ENCODE measurements at places on chromosomes 7 and 10. TPM values are rescaled to one million over a fixed set of nuclear protein-coding genes. Genes with fewer than 3 reads are reported as not detected.

DNA sequence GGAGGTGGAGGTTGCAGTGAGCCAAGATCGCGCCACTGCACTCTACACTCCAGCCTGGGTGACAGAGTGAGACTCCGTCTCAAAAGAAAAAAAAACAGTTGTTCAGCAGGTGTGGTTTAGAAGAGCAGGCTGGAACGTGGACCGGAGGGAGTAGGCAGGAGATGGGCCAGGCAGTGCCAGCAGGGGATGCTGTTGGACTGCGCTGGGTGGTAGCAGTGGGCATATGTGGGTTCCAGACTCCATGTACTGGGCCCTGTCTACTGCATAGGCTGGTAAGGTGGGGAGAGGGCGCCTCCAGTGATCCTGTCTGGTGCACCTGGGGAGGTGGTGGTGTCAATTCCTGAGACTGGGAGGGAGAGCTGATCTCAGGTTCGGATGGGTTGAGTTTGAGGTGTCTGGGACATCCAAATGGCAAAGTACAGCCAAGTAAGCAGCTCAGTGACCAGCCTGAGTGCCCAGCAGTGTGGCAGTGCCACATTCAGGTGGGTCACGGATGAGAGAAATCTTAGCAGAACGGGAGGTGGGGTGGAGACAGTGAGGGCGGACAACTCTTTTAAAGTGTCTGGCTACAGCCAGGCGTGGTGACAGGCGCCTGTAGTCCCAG lies 25.9 kb downstream of the SFXN4 start:
- H3K27ac ChIP-seq, result no peak overlapping the region
- H3K4me3 ChIP-seq, result no peak overlapping the region
- H3K4me1 ChIP-seq, result no peaks in the 10 kb centered on the region
- peak; percentile 52 for DNase-seq
- H3K27me3 ChIP-seq, result no peaks in the 10 kb centered on the region

GRCh38 chr7:69739190-69739589 lies 140.9 kb downstream of the AUTS2 start:
- H3K27ac ChIP-seq, result no peak overlapping the region
- H3K27me3 ChIP-seq, result no peaks in the 10 kb centered on the region
- peaks cover 9% of the 10 kb centered on the region for H3K4me1 ChIP-seq

DNA sequence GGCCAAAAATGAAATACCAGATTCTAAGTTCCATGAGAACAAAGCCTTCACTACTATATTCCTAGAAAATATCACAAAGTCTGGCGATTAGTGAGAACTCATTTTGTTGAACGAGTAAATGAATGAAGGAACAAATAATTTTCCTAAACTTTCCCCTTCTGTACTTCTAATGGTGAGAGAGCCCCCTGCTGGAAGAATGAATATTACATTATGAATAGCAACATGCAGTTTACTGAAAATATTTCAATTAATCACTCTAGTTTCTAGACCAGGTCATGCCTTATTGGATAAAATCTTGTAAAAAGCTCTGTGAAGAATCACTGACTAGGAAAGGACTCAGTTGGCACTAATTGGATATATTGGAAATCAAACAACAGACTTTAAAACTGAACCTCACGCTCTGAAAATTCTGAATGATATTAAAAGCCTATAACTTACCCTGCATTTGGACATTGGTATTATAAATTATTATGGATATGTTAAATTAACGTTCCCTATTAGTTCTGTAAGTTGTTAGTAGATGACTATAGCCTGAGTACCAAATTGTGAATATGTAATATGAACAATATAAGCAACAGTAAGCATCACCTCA lies 32.4 kb upstream of the MTPN start:
- no peaks in the 10 kb centered on the region for H3K27me3 ChIP-seq
- H3K36me3 ChIP-seq, result no peaks in the 10 kb centered on the region
- no peaks in the 10 kb centered on the region for H3K4me1 ChIP-seq
- no peak overlapping the region for H3K27ac ChIP-seq
- DNase-seq, result no peak

DNA sequence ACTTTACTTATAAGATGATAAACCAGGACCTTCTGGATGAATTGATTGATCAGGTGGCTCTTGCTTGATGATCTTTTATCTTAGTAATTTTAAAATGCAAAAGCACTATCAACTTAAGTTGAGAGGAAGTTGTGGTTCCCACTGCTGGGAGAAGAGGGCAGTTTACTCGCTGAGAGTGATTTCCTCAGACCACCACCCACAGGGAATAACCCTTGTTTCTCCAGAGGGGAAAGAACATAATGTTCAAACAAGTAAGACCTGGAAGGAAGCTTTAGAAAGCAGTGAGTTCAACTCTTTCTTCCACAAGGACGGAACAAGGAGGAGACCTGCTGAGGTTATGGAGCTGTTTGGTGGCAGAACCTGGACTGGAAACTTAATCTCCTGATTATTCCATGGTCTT lies 138.7 kb downstream of the FAM204A start:
- H3K4me1 ChIP-seq, result no peaks in the 10 kb centered on the region
- H3K4me3 ChIP-seq, result no peak overlapping the region
- H3K27me3 ChIP-seq, result no peaks in the 10 kb centered on the region
- H3K27ac ChIP-seq, result no peak overlapping the region
- H3K36me3 ChIP-seq, result no peaks in the 10 kb centered on the region
- DNase-seq, result no peak

- H3K4me3 ChIP-seq, result no peak overlapping the region
- DNase-seq, result no peak
- no peak overlapping the region for H3K27ac ChIP-seq
- peaks cover 93% of the 10 kb centered on the region for H3K36me3 ChIP-seq
- H3K27me3 ChIP-seq, result no peaks in the 10 kb centered on the region
Observed at GRCh38 chr10:86450806-86451603, 70.6 kb downstream of the WAPL start.

- DNase-seq, result no peak
- no peaks in the 10 kb centered on the region for H3K4me1 ChIP-seq
- no peak overlapping the region for H3K27ac ChIP-seq
- peaks cover 5% of the 10 kb centered on the region for H3K27me3 ChIP-seq
Observed at GRCh38 chr10:23338886-23339285, 5.7 kb downstream of the C10orf67 start.

GRCh38 chr10:104735757-104736391 lies 94.8 kb downstream of the SORCS3 start:
- H3K4me1 ChIP-seq, result no peaks in the 10 kb centered on the region
- DNase-seq, result no peak
- H3K27me3 ChIP-seq, result no peaks in the 10 kb centered on the region
- no peak overlapping the region for H3K27ac ChIP-seq
- H3K36me3 ChIP-seq, result no peaks in the 10 kb centered on the region
- H3K4me3 ChIP-seq, result no peak overlapping the region

GRCh38 chr7:128104108-128104742 lies 73.0 kb upstream of the LRRC4 start:
- peaks cover 25% of the 10 kb centered on the region for H3K4me1 ChIP-seq
- peak; percentile 47 for DNase-seq
- no peak overlapping the region for H3K27ac ChIP-seq
- H3K4me3 ChIP-seq, result peak overlapping the region; percentile 46
- H3K27me3 ChIP-seq, result peaks cover 36% of the 10 kb centered on the region
- H3K36me3 ChIP-seq, result no peaks in the 10 kb centered on the region

DNA sequence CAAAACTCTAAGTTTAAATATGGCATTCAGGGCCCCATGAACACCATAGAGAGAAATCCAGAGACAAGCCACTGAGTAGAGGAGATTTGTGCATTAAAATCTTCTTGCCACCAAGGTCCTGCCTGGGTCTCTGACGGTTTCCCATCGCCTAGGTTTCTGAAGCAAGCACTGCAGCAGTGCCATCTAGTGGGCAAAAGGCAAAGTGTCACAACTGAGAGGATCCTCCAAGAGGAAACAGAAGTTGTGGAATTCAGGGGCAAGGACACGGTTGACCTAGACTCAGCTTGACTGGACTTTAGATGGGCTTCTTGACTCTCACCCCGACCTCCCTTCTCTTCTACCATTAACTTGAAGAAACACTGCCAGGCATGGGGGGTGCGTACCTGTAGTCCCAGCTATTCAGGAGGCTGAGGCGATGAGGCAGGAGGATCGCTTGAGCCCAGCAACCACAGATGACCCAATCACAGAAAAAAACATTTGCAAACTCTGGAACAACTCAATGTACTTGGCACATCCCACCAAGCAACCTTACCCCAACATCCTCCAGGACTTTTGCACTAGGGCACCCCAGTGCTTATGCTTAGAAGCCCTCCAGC lies 604.1 kb downstream of the GALNT17 start:
- no peak overlapping the region for H3K27ac ChIP-seq
- peaks cover 6% of the 10 kb centered on the region for H3K4me1 ChIP-seq
- DNase-seq, result peak; percentile 55
- peaks cover 5% of the 10 kb centered on the region for H3K27me3 ChIP-seq
- H3K4me3 ChIP-seq, result no peak overlapping the region

DNA sequence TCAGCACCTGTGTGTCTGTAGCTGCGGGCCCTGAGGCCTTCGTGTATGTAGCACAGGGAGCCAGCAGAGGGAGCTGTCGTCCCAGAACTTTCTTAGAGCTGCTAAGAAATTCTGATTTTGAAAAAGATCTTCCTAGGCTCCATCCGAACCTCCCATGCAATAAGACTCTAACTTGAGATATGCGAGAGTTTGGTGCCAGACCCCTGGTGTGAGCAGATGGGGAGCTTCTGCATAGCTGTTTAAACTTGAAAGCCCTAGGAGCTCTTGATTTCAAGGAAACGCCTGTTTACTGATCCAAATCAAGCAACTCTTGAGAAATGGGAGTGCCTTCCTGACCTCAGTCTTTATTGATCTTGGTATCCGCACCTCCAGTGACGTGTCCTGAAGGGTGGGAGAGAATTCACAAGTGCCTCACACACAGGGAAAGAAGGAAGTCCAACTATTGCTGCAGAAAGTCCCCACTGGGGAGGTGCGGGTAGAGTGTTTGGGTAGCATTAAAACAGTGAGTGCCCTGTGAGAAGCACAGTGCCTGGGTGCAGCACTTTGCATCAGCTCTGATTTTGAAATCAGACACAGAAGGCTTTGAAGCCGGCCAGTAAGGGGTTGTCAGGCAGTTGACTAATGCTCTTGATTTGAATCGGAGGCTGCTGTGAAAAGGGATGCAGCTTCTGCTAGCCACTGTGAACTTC lies 66.4 kb upstream of the STRIP2 start:
- no peaks in the 10 kb centered on the region for H3K36me3 ChIP-seq
- peak overlapping the region; percentile 80 for H3K27ac ChIP-seq
- H3K4me3 ChIP-seq, result peak overlapping the region; percentile 49
- H3K27me3 ChIP-seq, result no peaks in the 10 kb centered on the region

- H3K4me3 ChIP-seq, result peak overlapping the region; percentile 94
- DNase-seq, result peak; percentile 51
- no peaks in the 10 kb centered on the region for H3K27me3 ChIP-seq
- H3K4me1 ChIP-seq, result peaks cover 21% of the 10 kb centered on the region
Observed at GRCh38 chr7:139231513-139232376, 708 bp downstream of the UBN2 start.

DNA sequence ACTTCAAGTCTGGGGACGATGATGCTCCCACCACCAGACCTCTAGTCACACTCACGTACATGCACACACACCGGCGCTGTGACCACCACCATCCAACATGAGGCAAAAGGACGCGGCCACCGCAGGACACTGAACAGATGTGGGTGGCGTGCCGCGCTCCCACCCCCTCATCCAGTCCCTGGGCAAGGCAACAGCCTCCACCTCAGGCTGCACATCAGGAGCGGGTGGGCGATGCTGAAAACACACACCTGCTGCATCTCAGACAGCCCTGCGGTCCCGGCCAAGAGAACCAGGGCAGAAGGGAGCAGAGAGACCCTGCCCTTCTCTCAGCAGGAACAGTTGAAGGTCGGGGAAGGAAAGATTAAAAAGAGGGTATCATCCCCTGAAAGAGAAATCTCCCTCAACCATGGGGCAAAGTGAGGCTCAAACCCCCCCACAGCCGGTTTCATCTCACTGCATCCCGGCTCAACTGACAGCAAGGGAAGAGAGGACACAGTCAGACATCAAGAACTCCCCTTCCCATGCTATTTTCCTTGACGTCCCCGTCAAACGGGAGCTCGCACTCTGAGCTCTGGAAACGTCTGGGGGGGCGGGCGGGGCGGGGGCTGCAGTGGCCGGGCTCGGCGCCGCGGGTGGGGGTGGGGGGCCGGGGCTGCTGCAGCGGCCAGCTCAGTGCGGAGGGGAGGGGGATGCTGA lies 1.1 kb downstream of the CAMK2G start:
- peak overlapping the region; percentile 72 for H3K4me3 ChIP-seq
- H3K27me3 ChIP-seq, result no peaks in the 10 kb centered on the region
- H3K4me1 ChIP-seq, result peaks cover 57% of the 10 kb centered on the region
- peaks cover 33% of the 10 kb centered on the region for H3K36me3 ChIP-seq
- H3K27ac ChIP-seq, result no peak overlapping the region
- no peak for DNase-seq

GRCh38 chr10:119502209-119502608 lies 40.3 kb downstream of the RGS10 start:
- H3K4me3 ChIP-seq, result no peak overlapping the region
- DNase-seq, result no peak
- peaks cover 5% of the 10 kb centered on the region for H3K27me3 ChIP-seq
- peak overlapping the region; percentile 41 for H3K27ac ChIP-seq
- H3K4me1 ChIP-seq, result no peaks in the 10 kb centered on the region
- no peaks in the 10 kb centered on the region for H3K36me3 ChIP-seq

The PDAP1 gene
- 61.6 TPM for total RNA-seq

The RPP30 gene
- 28.2 TPM for total RNA-seq

The FBXO24 gene
- 0.74 TPM for total RNA-seq

The TNKS2 gene
- total RNA-seq, result 42.8 TPM

The CDC14C gene
- total RNA-seq, result not detected

The CTNNA3 gene
- not detected for total RNA-seq

The SP8 gene
- total RNA-seq, result not detected

The TRIM24 gene
- 25.8 TPM for total RNA-seq

The TFR2 gene
- 0.35 TPM for total RNA-seq

The TACR2 gene
- total RNA-seq, result 1.2 TPM

The DRGX gene
- not detected for total RNA-seq

The POLR2J3 gene
- 58.1 TPM for total RNA-seq

All from lower lobe of right lung (tissue), 2 donors.